ENCODE measurements at places on chromosomes 4 and X.

GRCh38 chr4:126710935-126711334, 921.8 kb upstream of the INTU start:
- no peak for DNase-seq

- DNase-seq, result no peak
These were observed 27.4 kb upstream of the CCSER1 start for GRCh38 chr4:90099812-90100211.

DNA sequence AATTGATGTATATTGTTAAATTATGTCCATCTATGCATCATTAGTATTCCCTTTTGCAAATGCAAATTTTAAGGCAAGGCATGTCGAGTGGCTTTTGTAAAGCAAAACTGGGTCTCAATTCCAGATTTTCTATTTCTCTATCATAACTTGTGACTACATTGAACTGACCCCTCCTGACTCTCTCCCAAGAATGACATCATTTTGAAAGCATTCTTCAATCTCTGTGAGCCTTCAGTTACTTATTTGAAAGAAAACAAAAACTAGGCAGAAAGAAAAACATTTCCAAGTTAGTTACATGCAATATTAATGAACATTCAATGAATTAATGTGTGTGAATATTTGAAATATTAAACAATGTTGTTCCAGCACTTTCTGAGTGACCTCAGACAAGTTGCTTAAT, 314.3 kb upstream of the CLNK start:
- DNase-seq, result no peak

DNA sequence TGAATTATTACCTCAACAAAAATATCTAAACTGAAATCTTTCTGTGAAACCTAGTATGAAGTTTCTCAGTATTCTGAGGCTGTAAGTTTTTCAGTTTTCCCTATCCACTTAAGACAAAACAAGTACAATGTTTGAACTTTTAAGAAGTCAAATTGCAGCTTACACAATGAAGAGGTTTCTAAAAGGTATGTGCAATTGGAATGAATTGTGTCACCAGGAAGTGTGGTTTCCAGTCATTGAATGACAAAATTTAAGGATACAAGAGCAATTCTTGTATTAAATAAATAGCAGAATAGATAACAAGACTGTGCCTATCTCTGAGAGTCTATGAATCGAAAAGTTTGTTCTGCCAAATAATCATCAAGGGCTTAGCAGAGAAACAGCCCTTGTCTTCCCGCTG, 207.3 kb downstream of the ANKRD50 start:
- no peak for DNase-seq

GRCh38 chr4:83285055-83285407, 433 bp upstream of the COQ2 start:
- peak; percentile 36 for DNase-seq

GRCh38 chr4:139319571-139319970, 17.3 kb upstream of the NDUFC1 start:
- no peak for DNase-seq

DNA sequence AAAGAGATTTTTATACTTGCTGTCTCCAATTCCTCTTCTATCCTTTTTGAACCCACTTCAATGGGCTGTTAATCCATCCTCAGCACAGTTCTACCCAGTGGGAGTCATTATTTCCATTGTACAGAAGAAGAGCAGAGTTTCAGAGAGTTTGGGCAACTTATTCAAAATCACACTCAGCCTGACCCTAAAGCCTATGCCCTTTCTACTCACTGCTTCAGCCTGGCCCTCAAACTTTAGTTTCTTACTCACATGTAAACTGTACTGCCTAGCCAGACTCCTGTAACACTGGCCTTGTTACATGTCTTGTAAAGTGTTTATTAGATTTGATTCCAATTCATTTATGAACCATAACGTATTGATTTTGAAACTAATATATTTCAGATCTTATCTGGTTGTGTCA, 25.1 kb upstream of the USO1 start:
- no peak for DNase-seq

DNA sequence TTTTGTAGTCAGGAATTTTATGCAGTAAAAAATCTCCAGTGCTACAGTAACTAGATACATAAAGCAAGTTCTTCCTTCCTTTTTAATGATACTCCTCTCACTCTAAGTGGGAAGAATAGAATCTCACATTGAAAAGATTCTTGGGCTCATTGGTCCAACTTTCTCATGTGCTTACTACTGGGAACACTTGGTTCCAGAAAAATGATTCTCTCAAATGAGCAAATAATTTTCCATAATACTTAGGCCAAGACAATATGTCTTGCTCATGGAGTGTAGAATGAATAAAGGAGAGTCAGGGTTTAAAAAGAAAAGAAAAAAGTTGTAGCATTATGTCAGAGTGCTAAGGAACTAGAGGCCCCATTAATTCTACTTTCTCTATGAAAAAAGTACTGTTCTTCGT, 197.8 kb downstream of the RASL11B start:
- DNase-seq, result no peak

DNA sequence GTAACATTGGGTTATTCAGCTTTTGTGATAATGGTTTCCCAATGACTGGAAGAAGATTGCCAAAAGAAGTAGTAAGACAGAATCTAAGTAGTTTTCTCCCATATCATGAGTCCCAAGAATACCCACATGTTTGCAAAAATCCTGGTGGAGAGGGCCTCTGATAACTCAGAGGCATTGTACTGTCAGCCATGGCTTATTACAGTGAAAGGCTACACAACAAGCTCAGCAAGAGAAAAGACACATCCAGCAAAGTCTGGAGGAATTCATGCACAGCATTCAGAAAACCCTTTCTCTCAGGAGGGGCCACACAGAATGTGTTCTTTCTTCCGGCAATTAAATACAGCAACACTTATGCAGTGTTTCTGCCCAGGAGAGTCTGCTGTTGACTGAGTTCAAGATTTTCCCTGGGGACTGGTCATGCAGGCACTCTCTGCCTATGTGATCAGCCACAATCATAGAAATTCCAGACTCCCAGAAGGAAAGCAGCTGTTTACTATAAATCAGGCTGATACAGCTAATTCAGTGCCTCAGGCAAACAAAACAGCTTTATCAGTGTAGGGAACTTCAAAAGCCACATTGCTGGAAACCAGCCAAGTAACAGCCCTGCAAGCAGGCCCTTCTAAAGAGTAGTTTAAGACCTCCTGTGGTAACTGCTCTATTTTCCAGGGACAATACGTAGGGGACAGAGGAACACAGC, 937.1 kb downstream of the CCSER1 start:
- DNase-seq, result no peak

DNA sequence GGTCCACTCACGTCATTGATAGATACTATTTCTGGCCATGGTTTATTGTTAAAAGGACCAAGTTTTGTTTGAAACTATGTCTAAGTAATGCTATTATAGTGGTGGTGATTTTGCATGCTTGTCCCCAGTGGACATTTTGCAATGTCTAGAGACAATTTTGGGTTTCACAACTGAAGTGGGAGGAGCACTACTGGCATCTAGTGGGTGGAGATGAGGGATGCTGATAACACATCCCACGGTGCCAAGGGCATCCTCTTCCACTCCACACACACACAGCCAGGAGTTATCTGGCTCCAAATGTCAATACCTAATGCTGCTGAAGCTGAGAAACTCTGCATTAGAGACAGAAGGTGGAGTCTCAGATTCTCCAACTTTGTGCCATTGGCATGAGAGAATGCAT, 131.2 kb downstream of the FRMPD4 start:
- DNase-seq, result no peak

DNA sequence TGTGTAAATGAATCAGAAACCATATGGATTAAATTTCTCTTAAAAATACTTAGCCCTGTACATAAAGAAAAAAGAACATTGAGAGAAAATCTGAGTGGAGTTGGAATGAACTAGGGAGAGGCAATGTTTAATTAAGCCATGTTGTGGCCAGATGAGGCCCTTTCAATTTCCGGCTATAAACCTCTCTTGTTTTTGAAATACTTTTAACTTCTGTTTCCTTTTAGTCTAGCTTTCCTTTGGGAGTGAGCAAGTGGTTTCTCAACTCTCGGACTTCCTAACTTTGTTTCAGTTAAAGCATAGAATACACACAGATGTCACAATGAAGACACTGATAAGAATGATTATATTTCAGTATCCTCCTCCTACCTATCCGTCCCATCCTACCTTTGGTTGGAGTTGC, 197.2 kb downstream of the ARHGAP24 start:
- DNase-seq, result no peak

GRCh38 chrX:48696909-48697727, 584 bp downstream of the SUV39H1 start:
- DNase-seq, result peak; percentile 12

DNA sequence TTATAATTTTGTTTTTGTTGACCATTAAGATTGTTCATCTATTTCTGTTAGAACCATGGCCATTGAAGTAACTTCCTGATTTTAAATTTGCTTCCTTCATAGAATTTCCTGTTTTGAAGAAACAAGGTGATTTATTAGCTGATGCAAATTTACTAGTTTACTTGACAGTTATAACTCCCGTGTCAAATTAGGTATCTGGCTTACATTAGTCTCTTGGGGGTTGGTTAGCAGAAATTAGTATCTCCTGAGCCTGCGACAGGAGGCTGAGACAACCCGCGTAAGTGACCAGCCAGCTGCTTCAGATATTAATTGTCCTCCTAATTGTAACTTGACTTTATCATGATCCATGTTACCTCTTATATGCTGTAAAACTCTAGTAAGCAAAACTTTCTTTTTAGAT, 154.3 kb downstream of the CFAP299 start:
- no peak for DNase-seq

DNA sequence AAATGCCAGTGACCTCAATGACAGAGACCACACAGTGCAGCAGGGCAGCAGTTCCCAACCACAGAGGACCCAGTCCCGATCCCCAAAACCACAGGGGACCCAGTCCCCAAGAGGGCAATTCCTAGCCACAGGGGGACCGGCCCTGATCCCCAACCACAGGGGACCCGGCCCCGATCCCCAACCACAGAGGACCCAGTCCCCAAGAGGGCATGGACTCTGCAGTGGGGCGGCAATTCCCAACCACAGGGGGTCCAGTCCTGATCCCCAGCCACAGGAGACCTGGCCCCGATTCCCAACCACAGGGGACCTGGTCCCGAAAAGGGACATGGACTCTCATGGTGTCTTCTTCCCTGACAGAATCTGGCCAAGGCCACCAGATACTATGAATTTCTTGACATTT, 136.3 kb downstream of the AFAP1 start:
- no peak for DNase-seq

GRCh38 chr4:156330436-156331031, 376.9 kb upstream of the CTSO start:
- DNase-seq, result no peak

- no peak for DNase-seq
These were observed 60.4 kb downstream of the ENPP6 start for GRCh38 chr4:184157322-184157721.

- no peak for DNase-seq
These were observed 160.2 kb upstream of the ZC4H2 start for GRCh38 chrX:65136424-65136823.

GRCh38 chr4:152535360-152535902, 461 bp downstream of the FBXW7 start:
- DNase-seq, result no peak

DNA sequence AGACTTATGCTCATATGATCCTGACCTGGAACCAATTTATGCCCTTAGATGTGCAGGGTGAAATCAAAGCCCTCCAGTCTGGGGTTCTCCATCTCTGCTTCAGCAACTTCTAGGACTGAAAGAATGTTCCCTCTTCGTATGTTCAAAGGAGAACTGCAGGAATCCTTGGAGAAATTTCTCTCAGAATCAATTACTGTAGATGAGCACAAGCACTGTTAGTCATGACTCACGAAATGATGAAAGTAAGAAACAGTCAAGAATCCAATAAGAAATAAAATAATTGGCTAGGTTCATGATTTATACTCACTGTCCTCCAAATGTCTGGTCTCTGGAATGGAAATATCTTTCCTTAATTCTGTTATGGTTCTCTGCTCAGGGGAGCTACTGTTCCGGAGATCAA, 348.2 kb downstream of the PDGFC start:
- no peak for DNase-seq

- DNase-seq, result no peak
These were observed 1080.9 kb downstream of the FAT4 start for GRCh38 chr4:126395664-126396063.

DNA sequence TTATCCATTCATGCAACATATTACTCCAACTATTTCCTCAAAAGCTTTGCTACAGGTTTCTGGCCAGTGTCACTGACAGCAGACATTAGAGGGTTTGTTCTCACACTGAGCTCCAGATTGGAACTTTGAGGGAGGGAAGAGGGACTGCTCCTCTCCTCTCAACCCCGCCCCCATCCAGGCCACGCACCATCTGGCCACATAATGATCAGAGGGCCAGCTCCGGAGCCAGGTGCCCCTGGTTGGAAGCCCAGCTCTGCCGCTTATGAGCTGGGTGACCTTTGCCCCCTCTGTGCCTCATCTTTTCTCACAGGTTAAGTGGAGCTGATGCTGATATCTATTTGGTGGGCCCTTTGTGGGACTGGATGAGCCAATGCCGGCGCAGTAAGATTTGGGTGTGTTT, 55.8 kb downstream of the C4orf50 start:
- no peak for DNase-seq

DNA sequence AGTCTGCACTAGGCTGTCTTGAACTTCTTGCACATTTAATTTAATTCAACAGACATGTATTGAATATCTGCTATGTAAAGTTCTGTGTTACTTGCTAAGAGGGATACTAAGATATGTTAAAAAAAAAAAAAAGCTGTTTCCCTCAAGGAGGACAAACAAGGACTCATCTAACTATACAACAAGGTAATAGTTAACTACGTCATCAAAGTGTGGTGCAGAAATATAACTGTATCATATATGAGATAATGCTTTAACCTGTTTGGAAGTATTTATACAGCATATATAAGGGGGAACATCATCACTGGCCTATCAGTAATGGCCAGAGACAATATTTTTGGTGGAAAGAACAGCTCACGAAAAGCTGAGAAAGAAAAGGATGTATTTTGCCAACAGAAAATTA, 89.9 kb downstream of the PTPN13 start:
- no peak for DNase-seq

GRCh38 chr4:71992571-71993312, 39.1 kb upstream of the NPFFR2 start:
- no peak for DNase-seq

DNA sequence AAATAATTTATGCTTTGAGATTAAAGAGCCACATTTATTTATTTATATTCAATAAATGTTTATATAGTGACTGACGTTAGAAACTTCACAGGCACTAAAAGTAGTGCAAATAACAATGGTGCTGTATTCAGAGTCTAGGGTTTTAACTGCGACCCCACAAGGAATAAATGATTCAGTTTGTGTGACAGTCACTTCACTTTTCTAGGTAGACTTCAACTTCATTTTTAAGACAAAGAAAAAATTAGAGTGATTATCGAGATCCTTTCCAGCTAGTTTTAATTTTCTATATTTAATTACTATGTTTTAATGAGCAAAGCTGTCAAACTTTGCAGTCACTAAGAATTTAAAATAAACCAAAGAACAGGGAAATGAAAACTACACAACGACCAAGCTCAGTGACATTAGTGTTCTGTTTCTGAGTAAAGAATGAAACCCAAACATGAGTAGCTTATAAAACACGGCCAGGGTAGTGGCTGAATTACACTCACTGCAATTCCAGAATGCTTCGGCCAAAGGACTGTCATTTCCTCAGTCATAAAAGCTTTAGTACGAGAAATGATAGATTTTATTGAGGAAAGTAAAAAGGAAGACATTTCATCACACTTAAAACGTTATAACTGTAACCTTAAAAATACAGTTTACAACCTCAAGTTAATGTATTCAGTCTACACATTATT, 38.6 kb downstream of the ADGRA3 start:
- no peak for DNase-seq

- no peak for DNase-seq
These were observed 63.2 kb upstream of the GUCY1A1 start for GRCh38 chr4:155603360-155603891.
